ENCODE measurements at places on chromosomes 7 and 10.

GRCh38 chr7:54664235-54665228 lies 94.5 kb downstream of the SEC61G start:
- peak; percentile 53 for DNase-seq

- DNase-seq = no peak
Measured at GRCh38 chr7:134660961-134661376, 14.3 kb downstream of the BPGM start.

DNA sequence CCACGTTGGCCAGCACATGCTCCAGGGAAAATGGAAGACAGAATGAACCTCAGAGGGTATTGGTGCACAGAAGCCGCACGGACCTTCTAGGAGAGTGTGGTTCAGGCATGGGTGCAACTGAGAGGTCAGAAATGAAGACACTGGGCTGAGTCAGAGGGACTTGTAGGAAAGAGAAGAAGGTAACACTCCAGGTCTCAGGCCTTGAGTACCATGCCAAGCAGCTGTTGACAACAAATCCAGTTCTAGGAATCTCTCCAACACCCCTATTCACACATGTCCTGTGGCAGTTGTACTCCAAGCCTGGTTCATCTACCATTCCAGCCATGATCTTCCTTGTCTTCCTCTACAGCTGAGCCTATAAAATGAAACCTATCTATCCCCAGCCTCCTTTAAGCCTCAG lies 251.6 kb downstream of the USP6NL start:
- no peak for DNase-seq

DNA sequence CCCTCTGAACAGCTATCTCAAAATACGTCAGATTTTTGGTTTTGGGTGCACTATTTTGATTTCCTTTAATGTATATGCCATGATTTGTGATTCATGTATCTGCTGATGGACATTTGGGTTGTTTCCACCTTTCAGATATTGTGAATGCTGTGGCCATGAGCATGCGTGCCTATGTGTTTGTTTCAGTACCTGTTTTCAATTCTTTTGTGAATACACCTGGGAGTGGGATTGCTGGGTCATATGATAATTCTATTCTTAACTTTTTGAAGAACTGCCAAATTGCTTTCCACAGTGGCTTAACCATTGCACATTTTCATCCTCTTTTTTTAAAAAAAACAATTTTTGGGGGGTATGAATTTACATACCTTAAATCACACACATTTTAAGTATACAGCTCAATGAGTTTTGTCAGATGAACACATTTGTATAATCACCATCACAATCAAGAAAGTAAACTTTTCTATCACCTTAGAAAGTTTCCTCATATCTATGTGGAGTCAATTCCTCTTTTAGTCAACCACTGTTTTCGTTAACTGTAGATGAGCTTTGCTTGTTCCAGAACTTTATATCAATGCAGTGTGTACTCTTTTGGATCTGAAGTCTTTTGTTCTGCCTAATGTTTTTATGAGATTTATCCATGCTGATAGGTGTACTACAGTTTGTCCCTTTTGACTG lies 36.9 kb downstream of the CYP26A1 start:
- no peak for DNase-seq

DNA sequence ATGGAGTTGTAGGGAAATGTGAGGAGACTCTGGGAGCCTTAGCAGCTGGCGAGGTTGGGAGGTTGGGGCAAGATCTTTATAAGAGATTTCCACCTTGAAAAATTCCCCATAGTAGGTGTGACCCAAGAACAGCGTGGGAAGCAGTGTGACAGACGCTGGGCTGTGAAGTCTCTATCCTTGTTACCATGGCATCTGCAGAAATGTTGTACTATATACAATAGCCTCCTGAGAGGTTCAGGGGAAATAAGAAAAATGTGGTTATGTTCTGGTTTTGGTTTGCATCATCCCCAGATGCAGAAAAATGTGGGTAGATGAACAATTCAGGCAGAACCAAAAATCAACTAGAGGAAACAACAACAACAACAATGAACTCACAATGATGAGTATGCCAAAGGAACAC lies 498.6 kb downstream of the SH2D4B start:
- no peak for DNase-seq

DNA sequence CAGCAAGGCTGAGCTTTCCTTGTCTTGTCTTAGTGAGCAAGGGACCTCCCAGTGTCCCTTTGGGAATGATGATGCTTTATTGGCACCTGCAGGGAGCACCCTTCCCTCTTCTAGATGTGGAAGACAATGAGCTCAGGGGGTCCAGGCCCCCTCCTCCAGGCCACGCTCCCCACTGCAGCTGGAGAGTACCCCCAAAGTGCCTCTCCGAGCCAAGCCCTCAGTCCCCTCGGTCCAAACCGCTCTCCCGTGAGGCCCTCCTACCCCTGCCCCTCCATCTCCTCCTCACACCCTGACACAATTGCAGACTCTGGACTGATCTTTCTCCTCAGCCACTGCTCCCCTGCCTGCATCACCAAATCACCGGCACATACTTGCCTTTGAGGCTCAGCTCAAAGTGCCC lies 16.7 kb downstream of the RBP3 start:
- DNase-seq = no peak

DNA sequence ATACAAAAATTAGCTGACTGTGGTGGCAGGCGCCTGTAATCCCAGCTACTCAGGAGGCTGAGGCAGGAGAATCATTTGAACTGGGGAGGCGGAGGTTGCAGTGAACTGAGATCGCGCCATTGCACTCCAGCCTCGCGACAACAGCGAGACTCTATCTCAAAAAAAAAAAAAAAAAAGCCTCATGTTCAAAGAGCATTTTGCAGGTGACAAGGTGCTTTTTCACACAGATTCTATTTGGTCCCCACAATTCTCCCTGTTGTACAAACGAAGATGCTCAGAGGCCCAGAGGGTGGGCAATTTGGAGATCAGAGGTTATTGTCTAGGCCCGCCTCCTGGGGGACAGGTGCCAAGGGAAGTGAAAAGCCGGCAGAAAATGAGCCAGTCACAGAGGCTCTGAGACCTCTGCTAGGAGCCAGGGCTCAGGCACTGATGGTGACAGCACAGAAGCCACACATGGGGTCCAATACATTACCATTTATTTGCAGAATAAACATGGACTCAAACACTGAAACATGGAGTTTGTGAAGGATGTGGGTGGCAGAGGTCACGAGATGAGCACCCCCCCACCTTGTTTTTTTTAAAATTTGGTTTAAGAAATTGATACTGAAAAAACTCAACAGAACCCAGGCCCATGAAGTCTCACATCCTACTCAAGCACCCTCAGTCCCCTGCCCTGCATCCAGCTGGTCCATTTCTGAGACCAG lies 882 bp upstream of the GAL3ST4 start:
- no peak for DNase-seq

GRCh38 chr7:149785402-149785801 lies 12.0 kb upstream of the ZNF467 start:
- DNase-seq = no peak

DNA sequence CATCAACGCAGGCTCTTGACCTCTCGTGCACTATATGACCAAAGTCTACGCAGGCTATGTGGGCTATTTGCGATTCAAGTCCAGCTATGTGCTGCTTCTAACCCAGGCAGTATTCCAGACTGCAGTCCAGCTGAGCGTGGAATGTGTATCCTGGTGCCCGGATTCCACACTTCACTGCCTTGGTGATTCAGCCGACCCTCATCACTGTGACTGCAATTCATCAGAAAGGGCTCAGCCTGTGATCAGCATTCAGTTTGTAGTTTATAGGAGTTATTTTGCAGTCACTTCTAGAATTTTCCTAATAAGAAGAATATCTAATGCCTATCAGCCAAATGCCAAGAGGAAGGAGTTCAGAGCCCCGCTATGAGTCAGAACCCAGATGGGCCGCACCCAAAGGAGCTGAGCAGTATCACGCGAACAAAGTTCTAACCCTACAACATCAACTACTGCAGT lies 119.8 kb upstream of the LANCL2 start:
- DNase-seq = no peak

GRCh38 chr10:110162741-110163145 lies 44.7 kb upstream of the MXI1 start:
- DNase-seq = no peak

GRCh38 chr10:62430881-62431280 lies 56.7 kb downstream of the ZNF365 start:
- DNase-seq = no peak

- DNase-seq = no peak
Measured at GRCh38 chr10:108545921-108546320, 1377.4 kb downstream of the XPNPEP1 start.

- DNase-seq = no peak
Measured at GRCh38 chr10:19310066-19310465, 261.5 kb downstream of the MALRD1 start.

GRCh38 chr10:80487421-80487785 lies 33.3 kb downstream of the TSPAN14 start:
- peak; percentile 64 for DNase-seq

DNA sequence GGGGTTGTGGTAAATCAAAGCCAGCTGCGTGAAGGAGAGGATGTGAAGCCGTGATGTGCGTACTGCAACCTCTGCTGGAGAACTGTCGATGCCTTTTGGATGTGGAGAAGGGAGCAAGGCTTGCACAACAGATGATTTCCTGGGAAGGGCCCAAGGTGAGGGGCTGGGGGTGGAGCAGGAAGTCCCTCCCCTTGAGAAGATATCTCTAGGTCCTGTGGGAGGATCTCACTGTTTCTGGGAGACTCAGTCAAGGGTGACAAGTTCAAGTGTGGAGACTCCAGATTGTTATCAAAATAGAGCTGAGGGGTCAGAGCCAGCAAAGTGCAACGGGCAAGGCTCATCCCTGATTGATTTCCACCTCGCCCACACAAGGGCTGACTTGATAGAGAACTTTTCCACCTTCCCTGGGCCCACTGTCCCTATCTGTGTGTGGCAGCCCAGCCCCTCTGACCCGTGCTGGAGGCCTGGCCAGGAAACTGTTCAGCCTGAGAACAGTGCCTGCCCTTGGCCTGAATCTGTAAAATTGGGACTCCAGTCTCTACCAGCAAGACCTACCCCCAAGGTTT lies 55.0 kb downstream of the COL13A1 start:
- no peak for DNase-seq

Measured in pancreas (tissue), 10 donors.